Activated naive CD4-positive, alpha-beta T cell treated with anti-CD3 and anti-CD28 coated beads for 36 hours (primary cell): ENCODE measurements at places on chromosomes 4 and X.

DNA sequence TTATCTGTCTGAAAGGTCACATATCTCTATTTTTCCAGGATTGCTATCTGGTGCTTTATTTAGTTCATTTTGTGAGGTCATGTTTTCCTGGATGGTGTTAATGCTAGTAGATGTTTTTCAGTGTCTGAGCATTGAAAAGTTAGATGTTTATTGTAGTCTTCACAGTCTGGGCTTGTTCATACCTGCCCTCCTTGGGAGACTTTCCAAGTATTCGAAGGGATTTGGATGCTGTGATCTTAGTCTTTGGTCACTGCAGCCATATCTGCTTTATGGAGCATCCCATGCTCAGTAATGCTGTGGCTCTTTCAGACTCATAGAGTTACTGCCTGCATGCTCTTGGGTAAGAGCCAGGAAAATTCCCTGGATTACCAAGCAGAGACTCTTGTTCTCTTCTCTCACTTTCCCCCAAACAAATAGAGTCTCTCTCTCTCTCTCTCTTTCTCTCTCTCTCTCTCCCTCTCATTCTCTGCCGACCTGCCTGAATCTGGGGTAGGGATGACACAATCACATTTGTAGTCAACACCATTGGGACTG is 130.0 kb downstream of the AR start:
- no peak overlapping the region for H3K27ac ChIP-seq
- no peaks in the 10 kb centered on the region for H3K27me3 ChIP-seq
- no peaks in the 10 kb centered on the region for H3K4me1 ChIP-seq
- H3K4me3 ChIP-seq = no peak overlapping the region
- H3K36me3 ChIP-seq = no peaks in the 10 kb centered on the region
- no peak for DNase-seq

- H3K27me3 ChIP-seq = peaks cover 2% of the 10 kb centered on the region
- no peak overlapping the region for H3K4me3 ChIP-seq
- no peak overlapping the region for H3K27ac ChIP-seq
- no peaks in the 10 kb centered on the region for H3K4me1 ChIP-seq
- DNase-seq = no peak
Measured at GRCh38 chr4:23904639-23905071, 14.8 kb upstream of the PPARGC1A start.

- H3K4me3 ChIP-seq = no peak overlapping the region
- no peak for DNase-seq
- H3K27ac ChIP-seq = no peak overlapping the region
- no peaks in the 10 kb centered on the region for H3K36me3 ChIP-seq
- H3K4me1 ChIP-seq = no peaks in the 10 kb centered on the region
Measured at GRCh38 chr4:54365691-54366090, 136.6 kb downstream of the PDGFRA start.

GRCh38 chr4:14926368-14926767 is 75.9 kb upstream of the CPEB2 start:
- no peaks in the 10 kb centered on the region for H3K4me1 ChIP-seq
- H3K27ac ChIP-seq = no peak overlapping the region
- H3K4me3 ChIP-seq = no peak overlapping the region
- DNase-seq = no peak
- H3K36me3 ChIP-seq = no peaks in the 10 kb centered on the region

DNA sequence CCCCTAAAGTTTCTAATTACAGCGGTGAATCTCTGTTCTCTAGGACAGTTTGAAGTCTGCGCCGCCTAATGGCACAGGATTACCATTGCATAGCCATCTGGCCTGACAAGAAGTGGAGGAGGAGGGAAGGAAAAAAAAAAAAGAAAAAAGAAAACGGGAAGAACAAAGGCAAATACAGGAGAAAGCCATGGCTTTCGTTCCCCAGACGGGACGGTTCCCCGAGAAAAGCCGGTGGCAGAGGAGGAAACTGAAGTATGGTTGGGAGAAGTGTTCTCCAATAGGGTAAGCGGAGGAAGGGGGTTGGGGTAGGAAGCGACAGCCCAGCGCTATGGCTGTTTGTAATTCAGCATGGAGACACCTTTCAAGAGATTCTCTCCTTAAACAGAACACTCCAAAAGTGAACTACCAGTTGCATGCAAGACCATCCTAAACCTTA is 80.8 kb downstream of the HMGN5 start:
- H3K27me3 ChIP-seq = no peaks in the 10 kb centered on the region
- H3K4me3 ChIP-seq = peak overlapping the region; percentile 91
- peak; percentile 57 for DNase-seq

GRCh38 chrX:39491548-39492297 is 606.0 kb downstream of the BCOR start:
- H3K4me1 ChIP-seq = peaks cover 53% of the 10 kb centered on the region
- H3K27ac ChIP-seq = peak overlapping the region; percentile 76
- no peaks in the 10 kb centered on the region for H3K27me3 ChIP-seq
- DNase-seq = peak; percentile 76

GRCh38 chr4:124152132-124152531 is 560.4 kb downstream of the ANKRD50 start:
- H3K4me1 ChIP-seq = no peaks in the 10 kb centered on the region
- no peak overlapping the region for H3K27ac ChIP-seq
- H3K27me3 ChIP-seq = no peaks in the 10 kb centered on the region
- H3K36me3 ChIP-seq = no peaks in the 10 kb centered on the region
- no peak for DNase-seq

DNA sequence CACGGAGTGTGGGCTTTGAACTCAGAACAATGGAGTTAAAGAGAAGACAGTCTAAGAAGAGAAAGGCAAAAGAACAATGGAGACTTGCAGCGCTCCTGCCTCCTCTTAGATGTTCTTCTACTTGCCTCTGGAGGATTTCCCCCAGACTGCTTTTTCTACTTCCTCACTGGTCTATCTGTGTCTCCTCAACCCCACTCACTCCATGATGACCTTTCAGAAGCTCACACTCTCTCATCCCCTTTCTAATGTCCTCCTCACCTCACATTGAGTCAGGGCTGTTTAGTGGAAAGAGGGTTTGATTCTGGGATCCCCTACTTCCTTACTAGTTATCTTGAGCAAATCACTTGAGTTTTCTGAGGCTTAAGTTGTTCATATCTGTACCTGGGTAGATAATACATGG is 12.2 kb upstream of the HERC6 start:
- no peaks in the 10 kb centered on the region for H3K36me3 ChIP-seq
- H3K27me3 ChIP-seq = no peaks in the 10 kb centered on the region

GRCh38 chr4:159542296-159542695 is 439.4 kb downstream of the RAPGEF2 start:
- no peaks in the 10 kb centered on the region for H3K36me3 ChIP-seq
- H3K27me3 ChIP-seq = peaks cover 2% of the 10 kb centered on the region
- no peak overlapping the region for H3K27ac ChIP-seq
- H3K4me1 ChIP-seq = no peaks in the 10 kb centered on the region
- H3K4me3 ChIP-seq = no peak overlapping the region

- no peaks in the 10 kb centered on the region for H3K27me3 ChIP-seq
- H3K27ac ChIP-seq = no peak overlapping the region
- H3K4me3 ChIP-seq = no peak overlapping the region
- H3K36me3 ChIP-seq = no peaks in the 10 kb centered on the region
Measured at GRCh38 chr4:111449657-111450056, 695.6 kb upstream of the FAM241A start.

DNA sequence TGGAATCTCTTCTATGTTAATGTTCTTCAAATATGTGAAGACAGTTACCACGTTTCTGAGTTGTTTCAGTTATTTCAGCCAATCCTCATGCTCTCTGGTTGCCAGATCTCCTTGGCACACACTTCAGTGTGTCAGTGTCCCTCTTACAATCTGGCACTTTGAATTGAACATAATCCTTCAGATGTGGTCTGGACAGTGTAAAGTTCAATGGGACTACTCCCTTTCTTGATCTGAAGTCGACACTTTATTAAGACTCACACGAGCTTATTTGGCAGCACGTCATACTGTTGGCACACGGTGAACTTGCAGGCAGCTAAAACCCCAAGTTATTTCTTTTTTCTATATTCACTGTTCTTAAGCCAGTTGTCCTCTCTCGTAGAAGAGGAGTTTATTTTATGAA is 28.2 kb downstream of the ARSJ start:
- H3K4me3 ChIP-seq = no peak overlapping the region
- no peaks in the 10 kb centered on the region for H3K36me3 ChIP-seq
- peaks cover 8% of the 10 kb centered on the region for H3K4me1 ChIP-seq
- DNase-seq = no peak
- no peaks in the 10 kb centered on the region for H3K27me3 ChIP-seq
- H3K27ac ChIP-seq = no peak overlapping the region

- H3K4me1 ChIP-seq = no peaks in the 10 kb centered on the region
- no peaks in the 10 kb centered on the region for H3K36me3 ChIP-seq
- no peak for DNase-seq
- H3K4me3 ChIP-seq = no peak overlapping the region
- H3K27me3 ChIP-seq = no peaks in the 10 kb centered on the region
Measured at GRCh38 chrX:149039057-149039456, 466.0 kb downstream of the IDS start.

GRCh38 chr4:184793735-184794355 is 31.9 kb downstream of the ACSL1 start:
- H3K36me3 ChIP-seq = peaks cover 15% of the 10 kb centered on the region
- no peak overlapping the region for H3K27ac ChIP-seq

GRCh38 chrX:22220941-22221340 is 51.8 kb upstream of the CBLL2 start:
- H3K36me3 ChIP-seq = no peaks in the 10 kb centered on the region
- H3K4me3 ChIP-seq = no peak overlapping the region
- DNase-seq = no peak
- no peak overlapping the region for H3K27ac ChIP-seq
- no peaks in the 10 kb centered on the region for H3K4me1 ChIP-seq
- H3K27me3 ChIP-seq = no peaks in the 10 kb centered on the region

- H3K36me3 ChIP-seq = no peaks in the 10 kb centered on the region
- no peak overlapping the region for H3K4me3 ChIP-seq
- H3K4me1 ChIP-seq = no peaks in the 10 kb centered on the region
- DNase-seq = no peak
- H3K27ac ChIP-seq = no peak overlapping the region
- H3K27me3 ChIP-seq = no peaks in the 10 kb centered on the region
Measured at GRCh38 chr4:38230821-38231563, 270.8 kb downstream of the PTTG2 start.

GRCh38 chr4:76905521-76905920 is 7.6 kb upstream of the SOWAHB start:
- H3K27ac ChIP-seq = no peak overlapping the region
- no peaks in the 10 kb centered on the region for H3K36me3 ChIP-seq
- no peak overlapping the region for H3K4me3 ChIP-seq
- H3K27me3 ChIP-seq = no peaks in the 10 kb centered on the region
- no peak for DNase-seq

DNA sequence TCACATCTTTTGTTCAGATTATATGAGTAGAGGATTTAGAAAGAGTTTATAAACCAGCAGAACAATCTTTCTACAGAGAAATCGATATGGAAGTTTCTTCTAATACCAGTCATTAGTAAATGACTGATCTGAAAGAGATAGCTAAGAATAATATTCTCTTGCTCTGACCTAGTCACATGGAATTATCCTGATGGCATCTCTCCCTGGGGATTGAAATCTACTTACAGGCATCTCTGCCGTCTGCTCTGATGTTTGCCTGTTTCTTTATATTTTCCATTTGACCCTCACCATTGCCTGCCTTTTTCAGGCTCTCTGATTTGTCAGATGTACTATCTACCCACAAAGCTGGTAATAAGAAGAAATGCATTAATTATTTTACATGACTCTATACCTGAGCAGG is 1157.3 kb downstream of the PCDH7 start:
- H3K27ac ChIP-seq = no peak overlapping the region
- DNase-seq = no peak
- no peaks in the 10 kb centered on the region for H3K4me1 ChIP-seq
- H3K4me3 ChIP-seq = no peak overlapping the region
- H3K27me3 ChIP-seq = no peaks in the 10 kb centered on the region
- no peaks in the 10 kb centered on the region for H3K36me3 ChIP-seq

GRCh38 chr4:131084997-131085396 is 1989.0 kb downstream of the C4orf33 start:
- no peaks in the 10 kb centered on the region for H3K36me3 ChIP-seq
- no peak for DNase-seq
- no peak overlapping the region for H3K4me3 ChIP-seq
- H3K27me3 ChIP-seq = no peaks in the 10 kb centered on the region

- no peaks in the 10 kb centered on the region for H3K4me1 ChIP-seq
- DNase-seq = no peak
- H3K4me3 ChIP-seq = no peak overlapping the region
Measured at GRCh38 chr4:94746746-94747145, 11.0 kb upstream of the BMPR1B start.

DNA sequence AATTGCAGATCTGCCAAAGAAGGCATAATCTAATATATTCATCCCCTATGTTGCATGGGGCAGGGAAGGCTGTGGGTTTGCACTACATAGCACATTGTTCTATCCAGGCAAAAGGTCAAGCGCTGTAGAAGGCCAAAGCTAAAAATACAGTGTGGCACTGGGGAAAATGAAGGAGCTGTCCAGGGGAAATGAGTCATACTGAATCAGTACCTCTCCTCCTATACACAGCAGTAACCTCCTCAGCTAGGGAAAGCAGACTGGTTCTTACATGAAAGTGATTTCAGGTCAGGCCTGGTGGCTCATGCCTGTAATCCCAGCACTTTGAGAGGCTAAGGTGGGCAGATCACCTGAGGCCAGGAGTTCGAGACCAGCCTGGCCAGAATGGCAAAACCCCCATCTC is 31.0 kb upstream of the SLC25A4 start:
- no peaks in the 10 kb centered on the region for H3K36me3 ChIP-seq
- no peak for DNase-seq
- H3K27ac ChIP-seq = no peak overlapping the region

- H3K27me3 ChIP-seq = peaks cover 6% of the 10 kb centered on the region
- no peak for DNase-seq
- no peak overlapping the region for H3K27ac ChIP-seq
Measured at GRCh38 chrX:139972113-139972512, 6.8 kb upstream of the CXorf66 start.
